ENCODE measurements at places on chromosomes 6 and 20.

DNA sequence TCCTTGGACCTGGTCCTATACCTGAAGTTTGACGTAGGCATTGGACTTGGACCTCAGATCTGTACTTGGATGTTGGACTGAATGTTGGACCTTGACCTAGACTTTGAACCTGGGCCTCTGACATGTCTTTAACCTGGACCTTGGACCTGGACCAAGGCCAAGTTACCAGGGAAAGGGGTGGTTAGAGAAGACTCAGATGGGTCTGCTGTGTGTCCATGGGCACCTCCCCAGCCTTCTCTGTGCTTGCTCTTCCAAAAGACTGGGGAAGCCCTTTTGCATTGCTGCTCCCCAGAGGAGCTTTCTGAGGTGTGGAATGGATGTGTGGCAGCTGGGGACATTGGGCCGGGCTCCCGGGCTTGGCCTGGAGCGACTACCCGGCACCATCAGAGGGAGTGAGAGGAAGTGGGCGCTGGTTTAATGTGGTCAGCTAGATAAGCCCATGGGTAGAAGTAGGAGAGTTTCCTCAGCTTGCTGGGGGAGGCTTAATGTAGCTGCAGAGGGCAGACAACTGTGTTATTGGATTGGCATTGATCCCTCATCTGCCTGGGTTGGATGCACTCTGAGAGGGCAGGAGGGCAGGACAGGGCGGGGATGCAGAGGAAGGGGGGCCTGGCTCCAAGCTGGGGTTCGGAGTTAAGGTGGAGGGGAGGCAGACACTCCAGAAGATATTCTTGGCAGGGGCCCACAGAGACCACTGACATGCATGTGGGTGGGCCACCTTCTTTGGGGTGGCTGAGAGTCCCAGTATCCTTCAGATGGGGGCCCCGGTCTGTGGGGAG, 4.2 kb downstream of the SCRT2 start:
- H3K36me3 ChIP-seq: no peaks in the 10 kb centered on the region
- DNase-seq: no peak
- H3K4me3 ChIP-seq: no peak overlapping the region
- no peak overlapping the region for H3K27ac ChIP-seq
- H3K27me3 ChIP-seq: peaks cover 15% of the 10 kb centered on the region

DNA sequence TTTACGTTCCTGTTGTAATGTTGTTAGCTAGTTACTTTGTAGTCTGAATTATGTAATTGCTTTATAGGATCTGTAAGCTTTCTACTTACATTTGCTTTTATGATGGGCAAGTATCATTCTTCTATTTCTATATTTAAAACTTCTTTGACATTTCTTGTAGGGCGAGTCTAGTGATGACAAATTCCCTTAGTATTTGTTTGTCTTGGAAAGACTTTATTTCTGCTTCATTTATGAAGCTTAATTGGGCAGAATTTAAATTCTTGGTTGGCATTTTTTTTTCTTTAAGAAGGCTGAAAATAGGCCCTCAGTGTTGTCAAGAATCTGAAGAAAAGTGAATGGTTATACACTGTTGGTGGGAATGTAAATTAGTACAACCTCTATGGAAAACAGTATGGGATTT, 506.3 kb downstream of the TENT5A start:
- no peaks in the 10 kb centered on the region for H3K4me1 ChIP-seq
- H3K27ac ChIP-seq: no peak overlapping the region
- no peaks in the 10 kb centered on the region for H3K27me3 ChIP-seq
- no peak for DNase-seq
- no peaks in the 10 kb centered on the region for H3K36me3 ChIP-seq

DNA sequence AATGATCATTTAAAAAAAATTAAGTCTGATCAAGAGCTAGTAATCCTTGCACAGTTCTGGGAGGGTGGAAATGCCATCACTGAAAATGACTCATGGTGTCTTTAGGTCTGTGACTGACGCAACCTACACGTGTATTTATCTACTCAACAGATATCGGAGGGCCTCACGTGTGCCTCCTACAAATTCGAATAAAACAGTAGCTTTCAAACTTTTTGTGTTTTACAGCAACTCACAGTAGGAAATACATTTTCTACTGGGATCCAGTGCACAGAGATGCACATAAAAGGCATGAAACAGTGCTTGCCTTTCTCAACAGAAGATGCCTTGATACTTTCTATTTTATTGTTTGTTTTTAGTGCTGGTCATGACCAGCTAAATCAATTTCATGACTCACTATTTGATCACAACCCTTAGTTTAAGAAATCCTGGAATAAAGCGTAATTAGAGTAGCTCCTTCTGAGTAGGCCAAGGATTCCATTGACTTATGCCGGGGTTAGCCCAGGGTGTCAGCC, 210.0 kb upstream of the SNX9 start:
- peak; percentile 63 for DNase-seq
- no peaks in the 10 kb centered on the region for H3K36me3 ChIP-seq
- H3K27me3 ChIP-seq: no peaks in the 10 kb centered on the region
- H3K4me1 ChIP-seq: peaks cover 37% of the 10 kb centered on the region
- H3K27ac ChIP-seq: no peak overlapping the region

DNA sequence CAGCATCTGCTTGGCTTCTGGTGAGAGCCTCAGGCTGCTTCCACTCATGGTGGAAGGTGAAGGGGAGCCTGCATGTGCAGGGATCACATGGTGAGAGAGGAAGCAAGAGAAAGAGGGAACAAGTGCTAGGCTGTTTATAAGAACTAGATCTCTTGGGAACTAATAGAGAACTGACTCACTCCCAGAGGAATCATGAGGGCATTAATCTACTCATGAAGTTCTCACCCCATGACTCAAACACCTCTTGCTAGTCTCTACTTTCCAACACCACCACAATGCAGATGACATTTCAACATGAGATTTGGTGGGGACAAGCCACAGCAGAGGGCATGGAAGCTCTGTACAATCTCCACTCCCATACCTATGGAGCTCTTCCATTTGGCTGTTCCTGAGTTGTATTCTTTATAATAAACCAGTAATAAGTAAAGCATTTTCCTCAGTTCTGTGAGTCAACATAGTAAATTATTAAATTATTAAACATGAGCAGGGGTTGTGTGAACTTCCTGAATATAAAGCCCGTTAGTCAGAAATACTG, 524.1 kb upstream of the NRSN1 start:
- DNase-seq: no peak
- no peak overlapping the region for H3K27ac ChIP-seq

GRCh38 chr6:31110825-31111582, 1.4 kb downstream of the C6orf15 start:
- no peak for DNase-seq
- H3K36me3 ChIP-seq: no peaks in the 10 kb centered on the region
- peaks cover 5% of the 10 kb centered on the region for H3K27me3 ChIP-seq
- H3K4me3 ChIP-seq: no peak overlapping the region

DNA sequence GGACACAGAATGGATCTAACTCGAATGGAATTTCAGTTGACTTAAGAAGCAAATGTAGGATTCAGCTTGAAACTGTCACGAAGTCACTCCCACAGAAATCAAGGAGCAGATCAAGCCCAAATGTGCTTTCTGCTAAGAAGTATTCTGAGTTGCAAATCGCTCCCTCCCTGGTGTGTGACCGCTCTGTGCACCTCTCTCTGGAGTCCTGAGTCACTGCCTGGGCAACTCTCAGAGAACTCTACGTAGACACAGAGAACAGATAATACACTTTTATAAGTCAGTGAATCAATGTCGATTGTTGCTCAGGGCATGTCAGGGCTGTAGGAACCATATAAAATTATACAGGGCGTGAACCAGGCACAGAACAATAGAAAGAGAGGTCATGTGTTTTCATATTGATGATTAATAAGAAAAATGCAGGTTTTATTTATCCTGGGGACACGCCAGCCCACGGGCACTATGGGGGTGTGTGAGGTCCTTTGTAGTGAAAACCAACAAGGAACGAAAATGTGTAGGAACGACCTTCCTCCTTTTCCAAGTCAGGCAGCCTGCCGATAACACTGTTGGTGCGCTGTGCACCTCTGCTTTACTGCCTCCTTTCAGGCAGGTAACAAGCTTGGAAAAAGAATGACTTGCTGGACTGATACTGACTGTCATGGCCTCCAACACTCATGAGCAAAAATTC, 248.1 kb upstream of the FOXQ1 start:
- peaks cover 16% of the 10 kb centered on the region for H3K4me1 ChIP-seq
- no peak overlapping the region for H3K4me3 ChIP-seq
- H3K27ac ChIP-seq: no peak overlapping the region
- no peak for DNase-seq

DNA sequence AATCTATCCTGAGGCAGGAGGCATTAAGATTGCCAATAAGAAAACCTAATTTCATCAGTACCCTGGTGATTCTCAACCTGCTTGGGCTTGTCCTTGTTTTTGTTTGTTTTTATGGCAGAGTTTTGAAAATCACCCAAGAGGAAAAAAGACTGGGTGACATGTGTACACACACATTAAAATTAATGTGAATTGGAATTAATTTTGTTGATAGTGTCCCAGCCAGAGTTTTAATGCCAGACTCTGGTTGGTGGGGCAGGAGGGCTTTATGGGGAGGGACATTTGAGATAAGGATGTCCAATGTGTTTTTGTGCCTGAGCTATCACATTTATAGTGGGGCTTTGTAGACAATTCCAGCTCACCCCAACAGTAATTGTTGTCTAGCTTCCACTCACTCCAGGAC, 184.6 kb downstream of the ID4 start:
- DNase-seq: no peak
- H3K27me3 ChIP-seq: no peaks in the 10 kb centered on the region
- no peaks in the 10 kb centered on the region for H3K4me1 ChIP-seq
- no peak overlapping the region for H3K4me3 ChIP-seq
- H3K36me3 ChIP-seq: no peaks in the 10 kb centered on the region

DNA sequence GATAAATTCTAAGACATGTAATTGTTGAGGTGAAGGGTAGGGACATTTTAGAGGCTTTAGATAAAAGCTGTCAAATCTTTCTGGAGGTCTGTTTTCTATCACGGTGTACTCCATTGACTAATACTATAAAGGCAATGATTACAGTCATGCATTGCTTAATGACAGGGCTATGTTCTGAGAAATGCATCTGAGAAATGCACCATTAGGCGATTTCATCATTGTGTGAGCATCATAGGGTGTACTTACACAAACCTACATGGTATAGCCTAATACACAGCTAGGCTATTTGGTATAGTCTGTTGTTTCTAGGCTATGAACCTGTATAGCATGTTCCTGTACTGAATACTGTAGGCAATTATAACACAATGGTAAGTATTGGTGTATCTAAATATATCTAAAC, 71.3 kb upstream of the FYN start:
- H3K4me3 ChIP-seq: no peak overlapping the region
- H3K36me3 ChIP-seq: no peaks in the 10 kb centered on the region
- H3K27ac ChIP-seq: no peak overlapping the region
- H3K27me3 ChIP-seq: no peaks in the 10 kb centered on the region
- DNase-seq: no peak

DNA sequence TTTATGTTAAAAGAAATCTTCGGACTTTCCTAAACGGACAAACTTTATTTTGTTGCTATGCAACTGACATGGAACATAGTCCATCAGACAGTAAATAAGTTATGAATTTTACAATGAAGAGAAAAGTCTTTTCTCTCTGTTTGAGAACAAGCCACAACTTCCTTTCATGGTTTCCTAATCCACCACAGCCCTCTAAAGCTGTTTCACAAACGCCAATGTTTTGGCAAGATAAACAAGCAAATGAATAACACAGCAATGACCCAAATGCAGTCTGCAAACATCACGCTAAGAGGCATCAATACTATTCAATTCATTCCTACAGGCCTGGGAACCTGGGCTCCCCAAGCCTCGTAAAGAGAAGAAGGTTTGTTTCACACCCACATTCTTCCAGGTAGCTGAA, 60.4 kb downstream of the HAO1 start:
- DNase-seq: peak; percentile 31
- H3K27ac ChIP-seq: no peak overlapping the region
- H3K27me3 ChIP-seq: no peaks in the 10 kb centered on the region
- H3K4me3 ChIP-seq: no peak overlapping the region
- no peaks in the 10 kb centered on the region for H3K36me3 ChIP-seq
- peaks cover 20% of the 10 kb centered on the region for H3K4me1 ChIP-seq

- H3K27ac ChIP-seq: no peak overlapping the region
- no peak overlapping the region for H3K4me3 ChIP-seq
- H3K27me3 ChIP-seq: no peaks in the 10 kb centered on the region
- H3K36me3 ChIP-seq: no peaks in the 10 kb centered on the region
- peaks cover 84% of the 10 kb centered on the region for H3K4me1 ChIP-seq
Observed at GRCh38 chr6:37099442-37099841, 70.5 kb upstream of the PIM1 start.

Data from HepG2 (cell line).